ENCODE measurements at places on chromosomes 1 and 21.

DNA sequence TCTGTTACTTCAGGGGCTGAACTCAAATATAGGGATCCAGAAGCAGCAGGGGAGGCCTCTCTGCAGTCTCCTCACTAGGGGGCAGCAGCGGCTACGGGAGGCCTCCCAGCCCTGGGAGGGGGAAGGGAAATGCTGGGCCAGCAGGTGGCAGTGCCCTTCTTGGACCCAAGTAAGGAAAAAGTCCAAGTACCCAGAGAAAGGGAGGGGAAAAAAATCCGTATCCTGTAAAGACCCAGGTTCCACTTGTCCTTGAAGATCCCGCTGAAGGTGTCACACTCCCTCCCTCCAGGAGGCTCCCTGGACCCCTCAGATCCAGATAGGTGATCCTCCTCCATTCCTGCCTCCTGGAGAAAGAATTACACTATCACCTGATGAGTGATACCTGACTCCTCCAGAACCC is 14.1 kb upstream of the NUAK2 start:
- DNase-seq: peak; percentile 86

GRCh38 chr1:83110156-83110555 is 888.8 kb downstream of the TTLL7 start:
- DNase-seq: no peak

- no peak for DNase-seq
Measured at GRCh38 chr1:1391225-1391624, 7.9 kb downstream of the CCNL2 start.

- no peak for DNase-seq
Measured at GRCh38 chr1:201167041-201167991, 13.0 kb upstream of the TMEM9 start.

GRCh38 chr1:204065174-204065985 is 7.5 kb upstream of the SOX13 start:
- DNase-seq: no peak

- no peak for DNase-seq
Measured at GRCh38 chr21:31161157-31161556, 122.9 kb upstream of the KRTAP19-8 start.

DNA sequence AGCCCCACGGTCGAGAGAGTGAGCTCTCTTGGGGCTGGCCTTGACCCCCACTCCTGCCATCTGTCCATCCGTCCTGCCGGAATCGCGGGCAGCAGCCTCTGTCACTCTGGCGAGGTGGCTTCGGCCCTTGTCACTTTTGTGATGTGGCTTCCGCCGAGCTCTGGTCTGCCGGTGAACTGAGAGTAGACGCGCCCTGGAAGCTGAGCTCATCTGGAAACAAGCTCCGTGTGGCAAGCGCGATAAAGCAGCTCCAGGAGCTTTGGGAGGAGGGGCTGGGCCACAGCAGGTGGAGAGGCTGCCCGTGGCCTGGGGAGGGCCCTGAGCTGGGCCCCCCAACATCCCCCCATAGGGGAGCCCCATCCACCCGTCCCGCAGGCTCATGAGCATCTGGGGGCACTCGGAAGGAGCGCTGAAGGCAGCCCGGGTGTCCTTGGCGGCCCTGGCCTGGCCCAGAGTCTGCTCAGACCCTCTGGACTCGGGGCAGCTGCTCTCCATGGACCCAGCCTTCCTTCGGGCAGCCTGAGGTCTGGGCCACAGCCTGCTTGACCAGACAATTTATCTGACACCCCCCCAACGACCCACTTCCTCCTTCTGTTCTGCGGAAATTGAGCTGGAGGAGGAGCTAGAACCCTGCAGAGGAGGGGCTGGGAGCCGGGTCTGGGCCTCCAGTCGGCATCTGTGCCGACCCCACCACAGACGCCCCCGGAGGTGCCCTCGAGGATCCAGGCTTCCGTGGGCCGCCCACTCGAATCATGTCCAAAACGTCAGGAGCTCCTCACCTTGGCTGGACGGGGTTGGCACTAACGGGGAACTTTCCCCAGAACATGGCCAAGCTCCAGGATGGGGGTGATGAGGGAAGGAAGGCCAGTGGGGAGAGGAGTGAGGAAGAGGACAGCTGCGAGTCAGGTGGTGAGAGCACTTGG is 59.1 kb downstream of the SLC19A1 start:
- DNase-seq: peak; percentile 86

DNA sequence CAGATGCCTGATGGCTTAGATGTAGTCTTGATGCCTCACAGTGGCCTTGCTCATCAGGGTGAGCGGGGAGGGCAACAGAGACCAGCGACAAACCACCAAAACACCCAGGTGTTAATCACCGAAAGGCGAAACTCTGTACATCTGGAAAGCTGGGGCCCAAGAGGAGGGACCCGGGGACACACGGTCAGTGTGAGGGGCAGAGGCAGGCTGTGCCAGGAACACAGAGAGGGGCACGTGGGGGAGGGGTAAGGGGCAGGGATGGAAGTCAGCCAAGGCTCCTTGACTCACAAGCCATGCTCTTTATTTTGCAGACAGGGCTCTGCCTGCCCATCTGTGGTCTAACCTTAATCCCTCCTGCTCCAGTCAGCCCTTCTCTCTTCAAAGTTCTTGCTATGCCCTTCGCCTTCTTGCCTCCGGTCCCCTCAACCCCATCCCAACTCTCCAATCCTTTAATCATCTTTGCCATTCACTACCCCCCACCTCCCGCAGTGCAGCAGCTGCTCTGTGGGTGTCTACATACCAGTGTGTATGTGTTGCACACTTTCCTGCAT is 4.3 kb downstream of the MEF2D start:
- DNase-seq: no peak

- peak; percentile 88 for DNase-seq
Measured at GRCh38 chr1:156104065-156104810, 10.3 kb upstream of the LMNA start.

GRCh38 chr1:190252046-190252445 is 225.6 kb downstream of the BRINP3 start:
- DNase-seq: no peak

- DNase-seq: peak; percentile 57
Measured at GRCh38 chr1:202967684-202968281, 726 bp upstream of the CYB5R1 start.

DNA sequence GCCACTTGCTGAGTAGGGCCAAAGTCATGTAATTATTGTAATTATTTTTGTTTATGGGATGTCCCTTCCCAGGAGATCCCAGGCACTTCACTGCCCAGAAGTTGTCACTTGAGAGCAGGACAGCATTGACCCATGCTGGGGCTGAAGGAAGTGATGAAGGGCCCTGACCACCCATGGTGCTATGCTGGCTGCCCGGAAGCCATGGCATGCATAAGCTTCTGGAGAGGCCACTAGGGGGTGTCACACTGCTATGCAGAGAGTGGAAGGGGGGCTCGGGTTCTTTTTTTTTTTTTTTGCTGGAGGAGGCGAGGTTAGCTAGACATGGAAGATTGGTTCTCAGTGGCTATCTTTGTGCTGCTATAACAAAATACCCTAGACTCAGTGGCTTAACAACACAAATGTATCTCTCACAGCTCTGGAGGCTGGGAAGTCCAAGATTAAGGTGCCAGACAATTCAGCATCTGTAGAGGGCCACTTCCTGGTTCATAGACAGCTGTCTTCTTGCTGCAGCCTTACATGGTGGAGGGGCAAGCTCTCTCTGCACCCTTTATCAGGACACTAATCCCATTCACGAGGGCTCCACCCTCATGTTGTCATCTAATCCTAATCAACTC is 84.9 kb downstream of the CNIH3 start:
- peak; percentile 14 for DNase-seq

DNA sequence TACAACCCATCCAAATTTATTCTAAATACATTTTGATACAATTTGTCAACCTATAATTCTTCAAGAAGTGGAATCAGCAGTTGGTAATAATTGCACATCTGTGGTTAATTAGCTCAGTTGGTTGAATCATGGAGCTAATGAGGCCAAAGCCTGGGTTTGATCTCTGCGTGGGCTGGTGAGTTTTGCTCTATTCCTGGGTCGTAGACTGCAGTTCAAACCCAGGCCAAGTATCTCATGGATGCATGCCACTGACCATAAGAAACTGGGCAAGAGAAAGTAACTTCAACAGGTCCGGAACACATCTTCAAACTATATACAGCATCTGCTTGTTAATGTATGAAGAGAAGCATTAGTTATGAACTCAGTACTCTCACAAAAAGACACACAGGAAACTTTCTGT is 779.7 kb downstream of the USP25 start:
- DNase-seq: no peak

GRCh38 chr1:41618066-41618825 is 133.8 kb upstream of the EDN2 start:
- DNase-seq: no peak

DNA sequence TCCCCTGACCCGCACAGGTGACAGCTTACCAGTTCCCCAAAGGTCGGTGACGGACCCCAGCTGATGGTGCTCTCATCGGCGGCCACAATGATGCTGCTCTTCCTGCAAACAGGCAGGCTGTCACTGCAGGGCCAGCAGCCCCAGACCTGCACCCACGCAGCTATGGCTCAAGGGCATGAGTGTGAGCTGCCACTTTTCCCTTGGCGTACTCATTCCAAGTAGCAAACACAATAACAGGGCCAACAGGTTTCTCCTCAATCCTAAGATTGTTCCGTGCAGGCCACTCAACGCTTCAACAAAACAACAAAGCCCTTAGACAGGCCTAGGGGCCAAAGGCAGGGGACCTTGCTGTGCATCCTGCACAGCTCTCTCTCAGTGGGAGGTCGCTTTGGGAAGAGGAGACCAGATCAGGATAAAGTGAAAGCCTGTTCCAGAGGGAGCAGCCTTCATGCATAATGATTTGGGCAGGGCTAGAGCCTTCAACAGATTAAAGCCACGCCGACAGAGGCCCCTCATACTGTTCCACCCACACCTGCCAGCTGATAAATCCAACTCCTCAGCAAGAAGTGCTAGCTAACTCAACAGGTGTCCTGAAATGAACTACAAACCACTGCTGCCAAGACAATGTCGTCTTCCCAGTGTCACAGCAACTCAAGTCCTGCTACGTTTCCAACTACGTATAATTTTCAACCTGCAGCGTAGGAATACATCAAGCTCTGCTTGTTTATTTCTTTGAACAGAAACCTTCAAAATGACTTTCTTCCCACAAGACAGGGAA is 27.2 kb downstream of the RCC2 start:
- no peak for DNase-seq

DNA sequence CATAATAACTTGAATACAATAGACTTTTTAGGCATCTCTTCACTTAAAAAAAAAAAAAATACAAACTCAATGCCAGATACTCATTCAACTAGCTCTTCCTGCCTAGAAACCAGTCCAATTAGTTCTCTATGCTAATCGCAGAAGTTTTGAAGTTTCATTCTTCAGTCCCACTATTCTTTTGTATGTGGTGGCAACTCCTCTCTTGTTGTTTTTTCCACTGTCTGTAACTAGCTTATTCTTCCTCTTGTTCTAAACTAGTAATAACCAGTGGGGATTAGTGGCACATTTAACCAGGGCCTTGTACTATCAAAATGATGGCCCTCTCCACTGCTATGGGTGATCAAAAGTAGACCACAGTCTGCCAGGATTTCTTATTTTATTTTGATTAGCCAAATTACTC is 52.5 kb downstream of the SELENOF start:
- DNase-seq: no peak

DNA sequence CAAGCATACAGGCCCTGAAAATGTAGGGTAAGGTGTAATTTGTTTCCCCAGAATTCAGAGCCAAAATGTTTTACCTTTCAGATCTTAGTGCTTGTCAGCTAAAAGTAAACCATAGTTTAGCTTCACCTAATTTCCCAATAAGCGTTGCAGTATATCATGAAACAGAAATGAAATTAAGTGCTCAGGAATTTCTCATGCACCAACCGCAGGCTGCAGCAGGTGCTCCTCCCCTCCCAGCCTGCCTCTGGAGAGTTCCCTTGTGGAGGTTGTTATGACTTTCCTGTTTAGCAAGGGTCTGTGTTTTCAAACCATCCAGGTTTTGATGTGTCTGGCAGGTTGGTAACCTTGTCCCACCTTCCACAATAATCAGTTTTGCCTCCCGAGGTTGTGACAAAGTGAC is 118.5 kb downstream of the HLX start:
- DNase-seq: no peak

DNA sequence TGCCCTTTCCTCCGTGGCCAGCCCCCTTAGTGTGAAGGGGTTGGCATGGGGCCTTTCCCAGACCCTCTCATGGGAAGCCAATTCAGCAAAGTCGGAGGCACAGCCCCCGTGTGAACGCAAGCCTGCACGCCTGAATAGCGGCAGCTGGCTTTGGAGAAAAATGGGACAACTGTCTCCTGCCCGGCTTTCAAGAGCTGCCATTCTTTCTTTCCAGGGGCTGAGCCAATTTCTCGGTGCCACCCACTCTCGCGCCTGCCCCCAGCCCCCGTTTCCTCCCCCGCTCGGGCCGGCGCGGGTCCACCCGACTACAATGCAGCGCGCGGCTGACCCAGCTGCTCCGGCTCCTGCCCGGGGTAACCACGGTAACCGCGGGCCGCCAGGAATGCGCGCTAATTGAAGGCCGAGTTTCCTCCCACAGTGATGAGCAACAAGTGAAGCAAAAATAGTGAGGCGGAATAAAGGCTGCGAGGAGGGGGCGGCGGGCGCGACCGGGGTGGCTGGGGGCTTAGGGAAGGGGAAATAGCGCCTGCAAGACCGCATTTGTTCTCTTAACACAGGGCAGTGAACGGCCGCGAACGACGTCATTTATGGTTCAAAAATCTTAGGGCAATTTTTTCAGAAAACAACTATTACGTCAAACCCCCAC is 27.8 kb downstream of the ILDR2 start:
- no peak for DNase-seq

- DNase-seq: no peak
Measured at GRCh38 chr1:57235730-57236510, 187.9 kb downstream of the DAB1 start.

GRCh38 chr1:215459136-215459535 is 108.0 kb upstream of the KCTD3 start:
- no peak for DNase-seq

GRCh38 chr1:17292299-17293160 is 15.5 kb upstream of the PADI4 start:
- no peak for DNase-seq

- DNase-seq: no peak
Measured at GRCh38 chr1:149877211-149877946, 22.0 kb upstream of the BOLA1 start.

DNA sequence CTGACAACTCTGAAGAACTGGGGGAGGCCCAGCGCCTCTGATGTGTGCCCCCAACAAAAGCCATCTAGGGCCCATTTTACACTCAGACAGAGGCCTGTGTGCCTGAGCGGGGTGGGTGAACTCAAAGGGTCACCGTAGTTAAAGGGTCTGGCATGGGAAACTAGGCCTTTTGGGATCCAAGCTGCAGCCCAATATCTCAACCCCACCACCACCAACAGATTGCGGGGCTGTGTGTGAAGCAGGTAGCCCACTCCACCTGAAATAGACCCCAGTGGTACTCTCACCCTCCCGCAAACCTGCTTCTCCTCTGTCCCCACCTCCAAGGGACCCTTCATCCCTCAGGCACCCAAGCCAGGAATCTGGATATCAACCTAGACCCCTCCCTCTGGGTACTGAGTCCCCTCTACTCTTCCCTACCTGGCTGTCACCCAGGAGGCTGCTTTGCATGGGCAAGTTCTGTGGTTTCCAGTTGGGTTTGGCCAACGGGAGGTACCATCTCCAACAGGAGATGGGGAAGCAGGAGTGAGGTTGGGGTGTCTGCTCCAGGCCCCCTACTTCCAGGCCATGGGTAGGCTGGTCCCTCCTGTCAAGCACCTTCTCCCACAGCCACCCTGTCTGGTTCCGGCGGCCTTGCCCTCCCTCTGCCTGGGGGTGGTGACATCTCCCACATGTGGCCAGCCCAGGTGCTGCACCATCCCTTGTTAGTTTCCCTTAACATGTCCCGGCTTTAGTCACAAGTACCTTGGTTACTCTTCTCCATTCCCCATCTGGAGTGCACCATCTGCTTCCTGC is 35.2 kb upstream of the LRP8 start:
- no peak for DNase-seq
